Stimulated activated CD4-positive, alpha-beta T cell treated with anti-CD3 and anti-CD28 coated beads, Interleukin-12 subunit alpha, Interleukin-12 subunit beta, amount 100 ng/mL, for 24 hours (primary cell): ENCODE measurements at places on chromosomes 13 and 19.

- DNase-seq = no peak
Observed at GRCh38 chr13:37535501-37535900, 63.1 kb downstream of the POSTN start.

GRCh38 chr13:52862358-52863206 is 14.1 kb upstream of the PCDH8 start:
- no peak for DNase-seq

DNA sequence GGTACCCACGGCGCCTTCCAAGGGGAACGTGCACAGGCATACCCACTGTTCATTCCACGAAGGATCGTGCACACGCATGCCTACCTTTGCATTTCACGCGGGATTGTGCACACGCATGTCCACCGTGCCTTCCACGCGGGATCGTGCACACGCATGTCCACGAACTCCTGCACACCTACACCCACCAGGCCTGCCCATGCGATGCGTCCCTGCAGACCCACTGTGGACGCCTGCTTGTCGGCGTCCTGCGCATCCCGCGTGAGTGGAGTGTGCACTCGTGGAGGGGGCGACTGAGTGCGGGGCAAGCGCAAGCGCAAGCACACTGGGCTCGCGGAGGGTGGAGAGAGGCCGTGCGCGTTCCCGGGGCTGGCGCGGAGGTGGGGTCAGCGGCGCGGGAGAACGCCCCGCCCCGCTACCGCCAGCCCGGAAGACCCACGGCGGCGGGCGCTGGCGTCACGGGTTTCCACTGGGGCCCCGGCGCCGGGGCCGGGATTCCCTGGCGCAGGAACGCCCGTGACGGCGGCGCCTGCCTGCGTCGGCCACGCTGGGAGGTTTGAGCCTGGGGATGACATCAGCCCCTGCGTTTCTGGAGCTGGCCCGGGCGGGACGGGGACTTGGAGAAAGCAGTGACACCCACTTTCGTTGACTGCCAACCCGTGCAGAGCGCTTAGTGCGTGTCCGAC is 18.7 kb downstream of the GADD45B start:
- no peak for DNase-seq

- DNase-seq = no peak
Observed at GRCh38 chr19:31499281-31500196, 150.3 kb upstream of the TSHZ3 start.

GRCh38 chr19:37936166-37936565 is 29.2 kb downstream of the SIPA1L3 start:
- DNase-seq = no peak

DNA sequence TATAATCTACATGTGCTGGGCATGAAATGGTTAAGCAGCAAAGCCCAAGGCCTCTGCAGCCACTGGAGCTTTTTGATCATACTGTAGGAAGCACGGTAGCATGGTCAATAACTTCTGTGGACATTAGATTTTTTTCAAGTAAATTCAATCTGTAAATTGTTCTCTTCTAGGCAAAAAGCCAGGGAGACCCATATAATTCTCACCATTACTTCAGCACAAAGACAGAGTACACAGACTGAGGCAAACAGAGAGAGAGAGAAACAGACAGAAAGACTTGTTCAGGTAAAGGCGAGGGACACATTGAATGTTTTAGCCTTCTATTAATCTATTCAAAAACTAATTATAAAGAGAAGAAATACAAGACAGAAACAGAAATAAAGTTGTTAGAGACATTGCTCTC is 349.4 kb downstream of the RFC3 start:
- DNase-seq = no peak

DNA sequence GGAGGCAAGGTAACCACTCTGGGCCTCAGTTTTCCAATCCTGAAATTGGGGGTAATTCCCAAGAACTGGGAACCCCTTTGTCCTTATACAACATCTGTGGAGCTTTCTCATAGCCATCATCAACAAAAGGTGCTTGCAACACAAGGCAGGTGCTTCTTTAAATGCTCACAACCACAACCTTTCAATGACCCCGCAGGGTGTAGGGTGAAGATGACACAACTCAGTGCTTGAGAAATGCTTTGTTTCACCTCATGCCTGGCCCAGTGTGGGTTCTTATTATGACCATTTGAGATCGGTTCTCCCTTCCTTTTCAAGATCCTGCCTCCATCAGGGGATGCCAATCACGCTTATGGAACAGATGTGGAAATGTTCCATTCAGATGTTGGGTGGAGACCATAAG is 8.4 kb downstream of the WIZ start:
- DNase-seq = no peak

DNA sequence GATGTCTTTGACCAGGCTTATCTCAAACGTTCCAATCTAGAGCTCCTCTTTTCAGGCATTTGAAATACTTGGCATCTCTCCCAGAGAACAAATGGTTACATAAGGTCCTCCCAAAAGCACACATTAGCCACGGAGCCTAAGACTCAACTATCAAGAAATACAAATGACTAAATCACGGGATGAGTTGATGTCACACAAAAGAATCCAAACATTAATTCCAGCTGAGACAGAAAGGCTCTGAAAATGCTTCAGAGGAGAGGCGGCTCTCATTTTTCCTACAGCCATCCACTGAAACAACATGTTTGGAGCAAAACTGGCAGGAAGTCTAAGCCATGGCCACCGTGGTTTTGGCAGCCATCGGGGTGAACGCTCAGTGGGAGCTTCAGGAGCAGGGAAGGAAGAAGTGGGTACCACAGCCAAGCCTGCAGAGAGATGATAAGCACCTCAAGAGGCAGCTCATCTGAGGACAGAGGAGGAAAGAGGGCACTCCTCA is 122.5 kb downstream of the STK24 start:
- DNase-seq = no peak

- no peak for DNase-seq
Observed at GRCh38 chr13:36919171-36919832, 736 bp downstream of the SMAD9 start.

DNA sequence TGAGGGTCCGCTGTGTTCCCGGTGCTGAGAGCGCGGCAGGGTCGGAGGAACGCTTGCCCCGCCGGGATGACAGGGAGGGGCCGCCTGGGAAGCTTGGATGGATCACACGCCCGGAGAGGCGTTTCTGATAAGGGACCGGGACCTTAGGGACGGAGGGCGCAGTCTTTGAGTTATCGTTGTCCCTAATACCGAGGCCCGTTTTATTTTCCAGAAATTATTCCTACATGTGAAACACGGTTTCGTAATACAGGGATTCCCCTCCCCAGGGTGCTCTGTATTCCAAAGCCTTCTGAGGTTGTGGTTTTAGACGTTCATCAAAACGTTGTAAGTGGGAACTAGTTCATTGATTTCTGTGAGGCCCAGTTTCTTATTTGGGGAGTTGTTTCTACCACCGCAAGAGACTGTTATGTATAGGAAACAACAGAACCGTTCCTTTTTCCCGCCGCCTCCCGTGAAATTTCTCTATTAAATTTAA is 752 bp downstream of the PDCD5 start:
- DNase-seq = no peak

- DNase-seq = no peak
Observed at GRCh38 chr13:33509642-33510229, 224.2 kb upstream of the STARD13 start.

- no peak for DNase-seq
Observed at GRCh38 chr13:45715351-45715750, 13.2 kb downstream of the CBY2 start.

DNA sequence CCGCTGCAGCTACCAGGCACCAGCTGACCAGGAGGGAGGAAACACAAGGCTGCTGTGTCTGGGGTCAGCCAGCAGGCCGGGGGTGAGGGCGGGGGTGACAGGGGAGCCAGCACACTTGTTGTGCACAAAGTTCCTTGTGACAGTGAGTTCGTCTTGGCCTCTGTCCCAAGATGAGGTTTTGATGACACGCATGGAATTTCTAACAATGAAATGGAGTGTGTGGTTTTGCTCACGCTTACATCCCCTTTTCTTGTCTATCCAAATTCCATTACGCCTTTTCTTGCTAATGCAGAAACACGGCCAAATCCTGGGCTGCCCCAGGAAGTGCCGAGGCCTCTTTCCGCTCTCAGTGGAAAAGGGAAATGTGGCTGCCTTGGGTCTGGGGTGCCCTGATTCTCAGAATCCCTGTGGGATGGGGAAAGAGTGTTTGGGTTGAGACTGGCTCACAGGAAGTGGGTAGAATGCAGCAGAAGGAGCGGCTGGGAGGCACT is 73.8 kb downstream of the GADD45B start:
- no peak for DNase-seq

- no peak for DNase-seq
Observed at GRCh38 chr13:46850214-46850613, 46.6 kb downstream of the HTR2A start.

- no peak for DNase-seq
Observed at GRCh38 chr19:57241176-57241575, 744 bp downstream of the ZNF805 start.
